Activated T-cell treated with anti-CD3 and anti-CD28 coated beads, Interleukin-2, amount 50 U/mL, for 72 hours (primary cell): ENCODE measurements at places on chromosomes 6 and 20. TPM values are rescaled to one million over a fixed set of nuclear protein-coding genes. Genes with fewer than 3 reads are reported as not detected.

GRCh38 chr20:44208165-44208564 is 2.4 kb downstream of the OSER1 start:
- H3K27ac ChIP-seq: peak overlapping the region; percentile 95
- DNase-seq: no peak
- H3K36me3 ChIP-seq: peaks cover 11% of the 10 kb centered on the region
- H3K4me1 ChIP-seq: peaks cover 65% of the 10 kb centered on the region
- no peaks in the 10 kb centered on the region for H3K27me3 ChIP-seq

Gene HLA-A
- 1,261 TPM for total RNA-seq

Gene SNAP25
- 5.6 TPM for total RNA-seq

- no peaks in the 10 kb centered on the region for H3K4me1 ChIP-seq
- no peak overlapping the region for H3K27ac ChIP-seq
- DNase-seq: no peak
- no peak overlapping the region for H3K4me3 ChIP-seq
Measured at GRCh38 chr6:97963193-97963592, 680.2 kb upstream of the MMS22L start.

Gene MPC1
- 26.8 TPM for total RNA-seq
